Activated CD4-positive, CD25-positive, alpha-beta regulatory T cell (primary cell): ENCODE measurements at places on chromosomes 5 and 9.

GRCh38 chr5:177363565-177363964, 5.8 kb downstream of the RGS14 start:
- DNase-seq = no peak

GRCh38 chr5:28810751-28811136, 1772.4 kb upstream of the CDH9 start:
- no peak for DNase-seq

DNA sequence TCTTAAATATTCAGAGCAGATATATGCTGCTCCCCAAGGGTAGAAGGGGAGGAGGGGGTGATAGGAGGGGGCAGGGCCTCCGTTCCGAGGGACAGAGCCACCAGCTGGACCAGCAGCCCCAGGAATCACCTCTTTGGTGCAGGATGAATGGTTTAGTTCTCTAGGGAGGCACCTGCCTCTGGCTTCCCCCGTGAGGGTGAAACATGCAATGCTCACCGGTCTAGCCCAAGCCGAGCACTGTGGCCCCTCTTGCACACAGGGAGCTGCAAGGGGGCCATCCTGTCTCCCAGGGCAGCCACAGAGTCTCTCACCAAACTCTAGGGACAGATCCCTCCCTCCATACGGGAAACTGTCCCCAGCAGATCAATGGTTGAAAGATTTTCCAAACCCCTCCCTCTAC, 163.7 kb downstream of the DAB2IP start:
- no peak for DNase-seq

DNA sequence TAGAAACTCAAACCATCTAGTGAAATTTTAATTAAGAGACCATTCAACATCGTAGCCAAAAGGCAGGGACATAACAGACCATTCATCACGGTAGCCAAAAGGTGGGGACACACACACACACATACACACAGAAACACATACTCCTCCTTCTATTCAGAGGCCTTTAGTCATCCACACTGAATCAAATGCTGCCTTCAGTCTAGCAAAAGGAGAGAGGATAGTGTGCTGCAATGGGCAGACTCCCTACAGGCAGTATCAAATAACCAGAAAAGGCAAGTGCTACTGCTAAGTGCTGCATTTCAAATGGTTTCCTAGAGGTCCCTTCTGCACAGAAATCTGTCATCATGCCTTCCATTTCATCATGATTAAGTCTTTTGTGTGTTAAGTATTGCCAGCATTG, 303.9 kb downstream of the TRIM32 start:
- DNase-seq = no peak

DNA sequence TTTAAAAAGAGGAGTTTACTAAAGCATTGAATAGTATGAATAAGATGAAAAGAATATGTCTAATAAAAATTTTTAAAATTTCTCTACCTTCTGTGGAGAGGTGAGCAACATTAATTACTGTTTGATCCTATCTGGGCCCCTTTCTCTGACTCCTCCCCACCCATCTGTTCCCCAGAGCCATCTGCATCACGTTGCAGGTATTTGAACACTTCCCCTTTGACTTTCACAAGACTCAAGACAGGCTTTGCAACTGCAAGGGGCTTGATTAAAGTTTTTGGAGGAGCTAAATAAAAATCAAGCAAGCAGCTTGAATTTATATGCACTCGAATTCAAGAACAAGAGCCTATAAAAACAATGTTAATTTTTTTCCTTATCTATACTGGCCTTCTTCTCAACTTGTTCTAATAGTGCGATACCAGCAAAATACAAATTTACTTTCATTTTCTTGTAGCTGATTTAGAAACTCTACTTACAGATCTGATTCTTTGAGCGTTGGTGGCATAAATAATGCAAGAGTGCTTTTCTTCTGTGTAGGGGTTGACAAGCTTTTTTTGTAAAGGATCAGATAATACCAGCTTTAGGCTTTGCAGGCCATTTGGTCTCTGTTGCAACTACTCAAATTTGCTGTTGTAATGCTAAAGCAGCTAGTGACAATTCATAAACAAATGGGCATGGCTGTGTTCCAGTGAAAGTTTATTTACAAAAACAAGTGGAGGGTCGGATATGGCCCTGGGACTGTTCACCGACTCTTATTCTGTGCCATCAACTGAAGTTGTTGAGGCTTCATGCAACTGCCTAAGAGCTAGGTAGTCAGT, 21.2 kb downstream of the TXNDC8 start:
- DNase-seq = no peak

- DNase-seq = no peak
Measured at GRCh38 chr5:140342287-140342686, 4.1 kb downstream of the HBEGF start.

- no peak for DNase-seq
Measured at GRCh38 chr9:134637696-134638501, 3.7 kb upstream of the COL5A1 start.

GRCh38 chr5:119694284-119694683, 64.9 kb downstream of the FAM170A start:
- DNase-seq = no peak

GRCh38 chr9:125743682-125744428, 3.3 kb upstream of the PBX3 start:
- no peak for DNase-seq

DNA sequence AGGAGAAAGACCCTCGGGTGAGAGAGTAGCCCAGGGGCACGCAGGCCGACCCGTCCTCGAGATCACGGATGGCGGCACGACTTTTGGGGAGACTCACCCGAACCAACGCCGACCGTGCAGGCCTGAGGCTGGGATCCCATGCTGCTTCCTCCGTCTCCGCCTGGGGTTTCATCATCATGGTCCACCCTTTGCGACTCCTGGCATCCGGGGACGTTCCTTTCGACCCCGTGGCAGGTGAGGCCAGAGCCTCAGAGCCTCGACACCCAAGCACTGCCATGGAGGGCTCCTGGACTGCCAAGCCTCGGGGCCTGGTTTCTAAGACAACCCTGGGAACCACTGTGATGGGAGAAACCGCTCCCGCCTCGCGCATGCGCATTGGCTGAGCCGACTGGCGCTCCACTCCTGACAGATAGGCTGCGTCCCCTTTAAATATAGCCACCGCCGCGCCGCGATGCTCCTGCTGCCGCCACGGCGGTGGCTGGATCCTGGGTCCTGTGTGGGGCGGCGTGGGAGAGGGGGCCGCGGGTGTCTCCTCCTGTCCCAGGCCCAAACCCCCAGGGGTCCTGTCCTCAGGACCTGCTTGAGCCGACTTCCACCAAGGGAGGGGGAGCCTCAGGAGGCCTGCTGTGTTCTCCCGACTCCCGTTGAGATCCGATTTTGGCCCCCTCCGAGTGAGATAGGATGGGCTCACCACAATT, 481.6 kb downstream of the SPATA31A7 start:
- DNase-seq = no peak

GRCh38 chr9:31492229-31492628, 892.2 kb upstream of the ACO1 start:
- no peak for DNase-seq

DNA sequence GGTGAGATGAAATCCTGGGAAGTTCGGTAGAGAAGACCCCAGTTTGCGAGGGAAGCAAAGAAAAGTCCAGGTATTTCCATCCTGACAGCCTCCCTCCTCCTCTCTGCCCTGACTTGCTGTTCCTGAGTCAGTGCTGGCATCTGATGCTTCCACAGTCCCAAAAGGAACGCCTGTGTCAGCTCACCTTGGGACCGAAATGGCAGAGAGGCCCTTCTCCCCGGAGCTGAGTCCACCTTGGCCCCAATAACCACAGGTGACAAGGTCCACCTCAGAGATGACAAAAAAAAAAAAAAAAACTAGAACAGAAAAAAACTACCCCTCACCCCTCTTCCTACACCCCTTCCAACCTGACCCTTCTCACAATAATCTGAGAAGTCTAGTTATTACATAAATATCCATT, 31.6 kb downstream of the SLC6A7 start:
- DNase-seq = no peak

GRCh38 chr9:113548221-113549041, 84.9 kb downstream of the RGS3 start:
- no peak for DNase-seq

GRCh38 chr9:30075022-30075421, 2309.4 kb upstream of the ACO1 start:
- no peak for DNase-seq

DNA sequence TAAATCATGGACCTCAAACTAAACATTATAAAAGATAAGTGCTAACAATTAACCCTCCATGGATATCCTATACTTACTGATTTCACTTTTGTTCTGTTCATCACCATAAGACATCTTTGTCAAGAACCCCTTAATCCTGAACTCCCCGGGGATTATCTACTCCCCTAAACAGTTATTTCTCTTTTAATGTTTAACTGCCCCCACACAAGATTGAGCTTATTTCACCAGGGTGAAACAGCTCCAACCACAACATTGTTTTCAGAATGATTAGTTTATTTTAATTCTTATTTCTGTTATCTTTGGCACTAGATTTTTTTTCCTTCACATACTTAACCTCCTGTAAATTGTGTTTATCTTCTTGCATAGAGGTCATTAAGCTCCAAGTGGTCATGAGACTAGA, 103.2 kb upstream of the HCN1 start:
- no peak for DNase-seq
